Lung (tissue), 17 donors: ENCODE measurements at places on chromosomes 6 and 20.
A peak's percentile ranks its signal among the peaks of the same experiment; 100 is the strongest.

DNA sequence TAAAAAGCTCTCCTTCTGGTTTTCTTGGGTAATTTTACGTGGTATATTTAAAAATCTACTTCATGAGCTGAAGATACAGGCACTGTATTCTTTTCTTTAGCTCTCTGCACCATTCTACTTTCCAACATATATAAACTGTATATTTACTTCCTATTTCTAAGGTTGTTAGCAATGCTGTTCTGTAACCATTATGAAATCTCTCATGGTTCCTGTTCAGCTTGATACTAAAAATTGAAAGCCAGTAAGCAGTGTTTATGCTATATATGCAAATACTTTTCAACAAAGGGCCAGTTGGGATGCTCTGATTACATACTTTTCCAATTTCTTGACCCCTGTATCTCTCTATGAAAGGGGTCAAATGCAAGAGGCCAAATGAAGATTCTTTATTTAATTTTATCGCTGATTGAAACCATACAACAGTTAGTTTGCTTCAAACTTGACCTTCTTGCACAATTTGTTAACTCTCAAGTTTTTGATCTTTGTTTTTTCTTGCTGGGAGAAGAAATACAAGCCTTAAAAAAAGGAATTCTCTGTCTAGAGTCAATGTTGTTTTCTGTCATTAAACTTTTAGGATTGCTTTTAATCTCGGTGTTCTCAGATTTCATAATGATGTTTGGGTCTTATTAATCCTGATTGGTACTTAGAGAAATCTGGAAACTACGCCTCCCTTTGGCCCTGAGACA lies 223.2 kb downstream of the PRL start:
- no peak for DNase-seq

- DNase-seq, result no peak
Observed at GRCh38 chr20:9686001-9686400, 152.9 kb downstream of the PAK5 start.

DNA sequence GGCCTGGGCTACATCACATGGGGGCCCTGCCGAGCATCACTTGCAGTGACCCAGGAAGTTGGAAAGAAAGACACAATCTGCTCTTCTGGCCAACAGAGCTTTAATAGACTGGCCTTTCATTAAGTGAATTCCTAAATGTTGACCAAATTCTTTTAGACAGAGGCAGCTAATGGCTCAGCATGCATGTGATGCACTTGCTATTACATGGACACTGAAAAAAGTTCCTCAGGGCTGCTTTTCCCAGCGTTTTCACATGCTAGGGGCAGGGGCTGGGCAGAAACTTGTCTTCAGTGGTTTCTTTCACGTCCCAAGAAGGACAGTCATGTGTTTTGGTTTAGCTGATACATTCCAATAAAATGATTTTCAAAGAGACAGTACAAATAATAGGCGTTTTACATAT lies 651.0 kb upstream of the SLC35B3 start:
- no peak for DNase-seq

GRCh38 chr6:34680802-34681515 lies 15.6 kb downstream of the ILRUN start:
- DNase-seq, result no peak

- peak; percentile 91 for DNase-seq
Observed at GRCh38 chr6:42452171-42453030, 675 bp upstream of the TRERF1 start.

- no peak for DNase-seq
Observed at GRCh38 chr20:58374027-58374850, 14.8 kb upstream of the VAPB start.

GRCh38 chr6:49541936-49542335 lies 8.5 kb upstream of the C6orf141 start:
- DNase-seq, result no peak

DNA sequence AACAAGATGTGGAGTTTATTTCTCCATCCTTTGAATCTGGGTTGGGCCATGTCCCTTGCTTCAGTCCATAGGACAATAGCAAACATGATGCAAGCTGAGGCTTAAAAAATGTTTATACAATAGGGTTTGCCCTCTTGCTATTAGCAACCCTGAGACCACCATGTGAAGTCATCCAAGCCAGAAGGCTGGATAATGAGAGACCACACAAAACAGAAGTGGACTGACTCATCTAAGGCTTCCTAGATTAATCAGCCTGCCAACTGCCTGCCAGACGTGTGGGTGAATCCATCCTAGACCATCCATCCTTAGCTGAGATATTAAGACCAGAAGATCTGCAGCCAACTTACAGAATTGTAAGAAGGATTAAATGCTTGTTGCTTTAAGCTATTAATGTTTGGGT lies 38.1 kb upstream of the ISM1 start:
- DNase-seq, result no peak

GRCh38 chr6:1365686-1366085 lies 23.7 kb upstream of the FOXF2 start:
- DNase-seq, result peak; percentile 15

DNA sequence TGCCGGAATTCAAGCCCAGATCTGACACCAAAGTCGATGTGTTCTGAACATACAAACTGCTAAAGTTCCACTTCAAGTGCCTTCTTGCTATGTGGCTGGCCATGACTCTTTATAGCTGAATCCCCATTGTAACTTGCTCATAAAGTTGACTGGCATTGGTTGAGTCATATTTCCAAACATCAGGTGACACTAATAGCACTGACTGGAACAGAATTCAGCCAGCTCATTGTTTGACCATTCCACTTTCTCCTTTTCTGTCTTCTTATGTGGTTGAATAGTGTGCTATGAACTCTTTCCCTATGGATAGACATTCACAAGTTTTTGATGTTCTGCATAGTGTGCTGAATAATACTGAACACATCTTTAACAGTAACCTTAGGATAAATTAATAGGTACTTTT lies 266.2 kb upstream of the ZFP64 start:
- DNase-seq, result no peak

DNA sequence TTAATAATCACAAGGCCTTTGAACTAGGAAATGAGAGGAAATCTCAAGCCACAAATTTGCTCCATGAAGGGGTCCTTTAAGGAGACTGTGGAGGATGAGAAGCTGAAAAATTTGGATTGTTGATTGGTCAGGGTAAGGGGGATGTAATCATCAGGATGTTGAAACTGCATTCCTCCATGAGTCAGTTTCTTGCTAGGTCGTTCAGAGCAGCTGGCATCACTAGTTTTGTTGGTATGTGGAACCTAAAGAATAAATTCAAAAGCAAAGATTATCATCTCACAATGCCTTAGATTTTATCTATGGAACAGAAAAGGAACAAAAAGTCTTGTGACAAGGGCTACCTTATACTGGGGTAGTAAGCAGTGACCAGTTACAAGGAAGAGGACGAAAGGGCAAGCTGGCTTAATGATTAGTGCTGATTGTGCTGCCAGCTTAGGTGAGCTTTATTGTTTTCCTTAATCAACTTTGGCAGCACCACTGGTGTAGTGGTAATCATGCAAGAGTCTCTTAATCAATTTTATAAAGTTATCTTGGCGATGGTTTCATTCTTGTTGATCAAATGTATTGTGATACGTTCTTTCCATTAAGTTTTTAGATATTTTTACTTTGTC lies 36.6 kb downstream of the CRISP2 start:
- DNase-seq, result peak; percentile 19

GRCh38 chr6:5091210-5092069 lies 6.3 kb downstream of the PPP1R3G start:
- DNase-seq, result no peak

GRCh38 chr6:39171489-39172376 lies 56.7 kb upstream of the SAYSD1 start:
- DNase-seq, result no peak

DNA sequence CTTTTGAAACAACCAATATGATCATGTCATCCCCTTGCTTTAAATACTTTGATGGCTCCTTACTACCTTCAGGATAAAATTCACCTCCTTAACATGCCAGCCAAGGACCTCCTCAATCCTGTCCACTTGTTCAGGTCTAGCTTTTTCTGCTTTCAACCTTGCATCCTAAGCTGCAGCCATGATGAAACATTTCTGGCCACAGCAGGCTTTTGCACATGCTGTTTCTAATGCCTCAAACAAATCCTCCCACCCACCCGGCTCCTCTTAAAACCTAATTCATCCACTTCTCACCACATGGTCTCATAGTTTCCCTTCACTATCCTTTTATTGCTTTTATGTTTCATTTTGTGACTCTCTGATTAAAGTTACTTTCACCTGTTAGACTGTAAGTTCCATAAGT lies 124.6 kb downstream of the MYB start:
- DNase-seq, result no peak

DNA sequence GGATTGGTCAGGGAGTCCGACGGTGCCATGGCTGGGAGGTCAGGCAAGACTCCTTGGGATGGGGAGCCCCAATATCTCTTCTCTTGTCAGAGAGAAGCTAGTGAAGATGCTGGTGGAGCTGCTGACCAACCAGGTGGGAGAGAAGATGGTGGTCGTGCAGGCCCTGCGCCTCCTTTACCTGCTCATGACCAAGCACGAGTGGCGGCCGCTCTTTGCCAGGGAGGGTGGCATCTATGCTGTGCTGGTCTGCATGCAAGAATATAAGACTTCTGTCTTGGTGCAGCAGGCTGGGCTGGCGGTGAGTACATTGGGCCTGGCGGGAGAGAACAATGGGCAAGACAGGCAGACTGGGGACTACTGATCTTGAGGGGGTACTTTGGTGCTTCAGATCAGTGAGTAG lies 10.9 kb downstream of the CUL9 start:
- no peak for DNase-seq

DNA sequence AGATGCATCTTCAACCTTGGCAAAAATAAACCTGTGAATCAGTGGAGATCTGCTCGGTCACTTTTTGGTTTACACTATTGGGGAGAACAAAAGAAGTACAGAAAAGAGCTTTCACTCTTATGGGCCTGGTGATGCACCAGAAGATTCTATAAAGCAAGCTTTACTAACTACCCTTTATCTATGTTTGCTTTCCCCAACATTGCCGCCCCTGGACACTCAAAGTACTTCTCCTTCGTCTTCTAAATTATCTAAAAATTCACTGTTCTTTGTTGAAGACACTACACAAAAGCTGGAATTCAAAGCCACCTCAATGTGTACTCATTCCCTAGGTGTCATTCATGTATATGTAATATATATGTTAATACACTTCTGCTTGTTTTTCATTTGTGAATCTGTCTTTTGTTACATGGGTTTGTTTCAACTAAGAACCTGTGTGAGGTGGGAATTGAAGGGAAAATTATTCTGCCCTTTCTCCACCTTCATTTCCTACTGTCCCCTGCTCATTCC lies 97.9 kb upstream of the BTN3A2 start:
- DNase-seq, result no peak

DNA sequence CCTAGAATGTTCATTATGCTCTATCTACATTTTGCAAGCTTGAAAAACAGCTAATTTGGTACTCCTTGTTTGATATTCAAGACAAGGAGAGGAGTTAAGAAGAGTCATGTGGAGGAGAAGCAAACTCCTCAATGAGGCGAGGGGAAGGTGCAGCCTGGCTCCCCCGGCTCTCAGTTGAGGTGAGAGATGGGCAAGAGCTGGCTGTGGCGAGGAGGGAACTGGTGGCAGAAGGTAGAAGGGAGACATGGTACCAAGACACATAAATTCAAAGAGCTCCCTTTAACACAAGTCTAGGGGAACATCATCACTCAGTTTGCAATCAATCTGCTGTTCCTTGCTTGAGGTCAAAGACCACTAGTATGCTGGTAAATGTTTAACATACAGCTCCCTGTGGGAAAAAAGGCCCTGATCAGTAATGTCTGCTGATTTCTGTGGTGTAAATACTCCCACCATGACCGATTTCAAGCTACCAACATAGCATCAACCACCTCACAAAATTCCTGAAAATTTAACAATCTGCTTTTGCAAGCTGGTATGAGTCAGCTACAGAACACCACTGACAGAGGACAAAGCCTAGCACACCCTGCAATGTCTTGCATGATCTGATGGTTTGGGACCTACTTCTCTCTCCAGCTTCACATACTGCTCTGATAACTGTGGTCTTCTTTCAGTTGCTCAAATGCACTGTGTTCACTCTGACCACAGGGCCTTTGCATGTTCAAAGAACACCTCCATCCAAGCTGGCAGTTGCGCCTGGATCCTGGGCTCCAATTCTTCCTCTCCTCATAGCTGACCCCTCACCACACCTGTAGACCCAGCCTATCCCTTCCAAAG lies 516.3 kb upstream of the CHD6 start:
- no peak for DNase-seq

DNA sequence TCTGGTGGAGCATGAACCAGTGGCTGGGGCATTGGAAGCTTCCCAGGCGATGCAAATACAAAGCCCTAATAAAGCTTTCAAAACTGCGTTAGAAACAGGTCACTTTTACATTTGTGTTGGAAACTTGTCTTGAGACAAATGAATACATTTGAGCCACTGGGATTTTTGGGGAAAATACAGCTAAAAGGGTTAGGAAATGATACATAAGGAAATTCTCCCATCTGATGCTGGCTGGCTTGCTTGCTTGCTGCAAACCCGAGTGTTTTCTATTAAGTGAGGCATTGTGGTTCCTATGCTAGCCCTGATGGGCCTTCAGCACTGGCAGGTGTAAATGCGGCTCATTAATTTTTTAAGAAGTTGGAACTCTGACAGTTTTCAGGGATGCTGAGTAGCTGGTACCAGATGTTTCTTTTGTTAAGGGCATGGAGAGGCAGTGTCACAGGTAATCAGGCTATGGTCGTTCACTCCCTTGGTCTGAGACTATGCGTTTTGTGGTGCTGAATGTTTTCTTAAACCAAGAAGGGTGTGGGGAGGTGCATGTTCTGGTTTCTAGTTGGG lies 35.2 kb downstream of the RREB1 start:
- DNase-seq, result no peak

GRCh38 chr20:62159839-62160238 lies 16.3 kb downstream of the SS18L1 start:
- DNase-seq, result no peak

DNA sequence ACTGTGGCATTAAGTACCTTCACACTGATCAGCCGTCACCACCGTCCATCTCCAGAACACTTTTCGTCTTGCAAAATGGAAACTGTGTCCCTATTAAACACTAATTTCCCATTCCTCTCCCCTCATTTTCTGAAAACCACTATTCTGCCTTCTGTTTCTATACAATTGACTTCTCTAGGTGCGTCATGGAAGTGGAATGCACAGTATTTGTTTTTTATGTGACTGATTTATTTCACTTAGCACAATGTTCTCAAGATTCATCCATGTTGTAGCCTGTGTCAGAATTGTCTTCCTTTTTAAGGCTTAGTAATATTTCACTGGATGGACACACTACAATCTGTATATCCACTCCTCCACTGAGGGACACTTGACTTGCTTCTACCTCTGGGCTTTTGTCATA lies 53.8 kb upstream of the PDE10A start:
- no peak for DNase-seq

DNA sequence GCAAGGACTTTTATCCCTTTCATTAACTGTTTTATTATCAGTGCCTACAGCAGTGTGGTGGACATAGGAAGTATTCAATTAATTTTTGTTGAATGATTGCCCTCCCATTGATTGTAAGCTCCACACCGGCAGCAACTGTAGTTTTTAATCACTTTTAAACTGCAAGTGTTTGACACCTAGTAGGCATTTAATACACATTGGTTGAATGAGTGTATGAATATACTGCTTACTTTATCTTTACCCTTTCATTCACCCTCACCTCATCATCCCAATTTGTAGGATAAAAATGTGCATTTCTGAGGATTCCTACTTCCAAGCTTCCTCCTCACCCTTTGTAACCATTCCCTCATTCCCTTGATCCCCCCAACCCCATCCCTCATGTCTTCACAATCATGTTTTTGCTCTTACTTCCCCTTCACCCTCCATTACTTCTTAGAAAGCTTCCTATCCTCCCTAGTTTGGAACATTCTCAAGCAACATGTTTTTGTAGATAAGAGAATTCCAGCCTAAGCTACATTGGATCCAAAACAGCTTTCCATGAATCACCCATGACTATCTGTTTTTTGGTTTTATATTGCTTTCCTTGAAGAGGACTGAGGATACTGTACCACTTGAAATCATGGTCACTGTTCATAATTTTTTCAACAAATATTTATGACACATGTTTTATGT lies 955 bp upstream of the SLC26A8 start:
- peak; percentile 17 for DNase-seq
